ENCODE measurements at places on chromosomes 6 and 20. TPM values are rescaled to one million over a fixed set of nuclear protein-coding genes. Genes with fewer than 3 reads are reported as not detected.

The MLN gene
- total RNA-seq = not detected

The COL9A3 gene
- 3.8 TPM for total RNA-seq

The ZNF76 gene
- total RNA-seq = 21.1 TPM

The BPIFA1 gene
- not detected for total RNA-seq

The EBF4 gene
- total RNA-seq = 6.2 TPM

The ZSCAN26 gene
- 35.5 TPM for total RNA-seq

The ENPP4 gene
- 30.3 TPM for total RNA-seq

The TP53INP2 gene
- total RNA-seq = 5.6 TPM

- no peak for DNase-seq
Measured at GRCh38 chr6:4264601-4265000, 129.2 kb upstream of the ECI2 start.

GRCh38 chr6:165834613-165835259 lies 171.7 kb upstream of the PDE10A start:
- peak; percentile 74 for DNase-seq

GRCh38 chr6:144654506-144654905 lies 369.4 kb downstream of the UTRN start:
- DNase-seq = no peak

GRCh38 chr6:125831659-125832058 lies 40.9 kb downstream of the NCOA7 start:
- no peak for DNase-seq

- DNase-seq = no peak
Measured at GRCh38 chr20:1121429-1121828, 3.0 kb downstream of the PSMF1 start.

GRCh38 chr20:24937579-24937978 lies 11.5 kb upstream of the CST7 start:
- no peak for DNase-seq

DNA sequence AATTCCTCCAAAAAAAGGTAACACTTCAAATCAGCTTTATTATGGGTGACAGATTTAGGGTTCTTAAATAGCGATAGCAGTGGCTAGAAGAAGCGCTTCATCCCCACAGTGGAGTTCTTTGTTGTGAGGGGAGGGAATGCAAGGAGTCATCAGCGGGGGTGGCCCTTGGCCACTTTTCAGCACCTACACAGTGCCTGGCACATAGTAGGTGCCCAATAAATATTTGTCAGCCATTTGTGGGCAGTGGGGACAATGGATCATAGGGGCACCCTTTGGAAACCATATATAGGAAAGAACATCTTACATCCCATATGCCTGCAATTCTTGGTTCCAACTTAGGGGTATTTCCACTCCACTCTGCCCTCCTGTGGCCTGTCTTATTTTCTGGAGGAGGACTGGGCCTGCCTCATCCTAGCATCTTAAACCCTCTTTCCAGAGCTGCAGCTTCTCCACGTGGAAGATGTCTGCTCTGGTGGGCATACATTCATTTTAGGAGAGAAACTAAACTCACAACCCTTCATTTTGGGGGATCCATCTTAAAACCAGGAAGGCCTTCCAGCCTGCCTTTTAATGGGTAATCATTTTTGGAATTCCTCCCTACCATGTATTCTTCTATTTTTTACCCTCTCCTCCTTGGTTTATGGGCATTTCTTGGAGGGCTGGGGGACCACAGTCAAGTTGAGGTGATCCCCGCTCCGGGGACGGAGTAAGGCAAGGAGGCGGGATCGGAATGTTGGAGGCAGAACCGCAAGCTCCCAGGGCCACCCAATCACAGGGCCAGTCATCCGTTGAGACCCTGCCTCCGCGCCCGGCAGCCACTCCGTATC lies 2.6 kb upstream of the GPSM3 start:
- DNase-seq = peak; percentile 29

DNA sequence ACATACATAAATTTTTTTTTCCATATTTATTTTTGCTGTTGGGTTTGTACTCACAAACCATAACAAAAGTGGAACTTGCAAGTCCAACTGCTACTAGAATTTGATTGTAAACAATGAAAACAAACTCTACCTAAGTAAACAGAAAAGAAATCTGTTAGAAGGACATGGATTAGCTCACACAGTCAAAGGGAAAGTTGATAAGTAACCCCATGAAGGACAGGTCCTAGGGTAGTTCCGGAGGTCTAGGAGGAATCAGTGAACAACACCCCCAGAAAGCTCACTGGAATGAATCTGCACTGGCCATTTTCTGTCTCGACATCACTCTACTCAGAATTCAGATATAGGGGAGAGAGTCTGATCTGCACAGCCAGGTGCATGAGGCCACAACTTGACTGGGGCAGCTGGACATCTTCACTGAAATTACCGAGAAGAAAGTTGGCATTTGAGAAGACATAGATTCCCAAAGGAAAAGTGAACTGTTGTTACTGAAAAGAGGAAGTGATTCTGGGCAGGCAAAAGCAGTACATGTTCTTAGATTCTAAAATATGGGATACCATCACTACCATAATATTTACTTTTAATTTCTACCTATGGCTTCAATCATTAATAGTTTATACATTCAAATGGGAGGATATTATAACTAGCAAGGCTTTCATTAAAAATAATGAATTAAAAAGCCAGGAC lies 76.4 kb downstream of the HMGN3 start:
- no peak for DNase-seq

DNA sequence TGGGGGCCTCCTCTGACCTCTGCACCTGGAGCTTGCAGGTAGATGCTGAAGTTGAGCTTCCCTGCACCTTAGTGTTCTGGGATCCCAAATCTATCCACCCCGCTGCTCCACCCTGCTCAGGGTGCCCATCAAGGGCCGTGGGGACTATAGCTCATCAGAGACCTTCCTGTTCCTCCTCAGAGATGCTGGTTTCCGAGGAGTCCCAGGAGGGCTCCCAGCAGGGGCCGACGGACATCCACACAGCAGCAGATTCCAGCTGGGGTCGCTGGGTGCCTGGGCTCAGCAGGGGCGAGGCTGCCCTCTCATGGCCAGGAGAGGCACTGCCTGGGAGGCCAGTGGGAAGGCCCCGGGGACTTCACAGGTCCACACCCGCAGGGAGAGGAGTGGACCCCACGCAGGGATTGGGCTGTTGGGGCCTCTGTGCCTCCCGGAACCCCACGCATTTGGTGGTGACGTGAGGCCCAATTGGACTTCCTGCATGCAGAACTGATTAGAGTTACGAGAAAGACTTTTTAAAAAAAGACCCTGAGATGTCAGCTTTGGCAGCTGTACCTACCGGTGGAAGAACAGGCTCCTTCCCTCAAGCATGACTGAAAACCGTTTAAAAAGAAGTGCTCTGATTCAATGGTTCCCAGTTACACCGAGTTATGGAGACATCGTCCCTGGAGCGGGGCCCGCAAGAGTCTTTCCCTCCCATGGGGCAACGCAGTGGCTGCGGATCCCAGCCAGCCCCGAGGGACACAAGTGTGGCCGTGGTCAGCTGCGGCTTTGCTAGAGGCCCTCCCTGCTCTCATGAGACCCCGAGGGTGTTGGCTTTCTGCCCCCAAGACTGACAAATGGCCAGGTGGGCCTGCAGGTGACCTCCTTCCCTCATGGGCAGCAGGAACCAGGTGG lies 25.3 kb upstream of the SLCO4A1 start:
- peak; percentile 47 for DNase-seq

- DNase-seq = peak; percentile 7
Measured at GRCh38 chr6:117481926-117482239, 591 bp upstream of the DCBLD1 start.

Data from cerebellum (tissue), 4 donors.